Right kidney (tissue), 9 donors: ENCODE measurements at places on chromosomes 6 and 20.

DNA sequence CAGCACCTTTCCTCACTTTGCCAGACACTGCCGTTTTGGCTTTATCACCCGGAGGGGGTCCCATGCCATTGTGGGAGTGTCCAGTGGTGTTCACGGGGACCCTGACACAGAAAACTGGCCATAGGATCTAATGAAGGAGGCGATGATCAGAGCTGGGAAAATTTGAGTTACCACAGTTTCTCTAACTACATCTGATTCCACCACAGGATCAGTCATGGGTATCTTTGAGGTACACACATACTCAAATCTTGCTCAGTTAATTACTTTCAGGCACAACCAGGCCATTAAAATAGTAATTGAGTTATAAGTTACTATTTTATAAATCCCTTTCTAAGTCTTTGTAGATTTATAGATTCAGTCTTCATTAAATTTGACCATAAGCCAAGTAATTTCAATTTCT is 215.1 kb downstream of the PRL start:
- no peak for DNase-seq

DNA sequence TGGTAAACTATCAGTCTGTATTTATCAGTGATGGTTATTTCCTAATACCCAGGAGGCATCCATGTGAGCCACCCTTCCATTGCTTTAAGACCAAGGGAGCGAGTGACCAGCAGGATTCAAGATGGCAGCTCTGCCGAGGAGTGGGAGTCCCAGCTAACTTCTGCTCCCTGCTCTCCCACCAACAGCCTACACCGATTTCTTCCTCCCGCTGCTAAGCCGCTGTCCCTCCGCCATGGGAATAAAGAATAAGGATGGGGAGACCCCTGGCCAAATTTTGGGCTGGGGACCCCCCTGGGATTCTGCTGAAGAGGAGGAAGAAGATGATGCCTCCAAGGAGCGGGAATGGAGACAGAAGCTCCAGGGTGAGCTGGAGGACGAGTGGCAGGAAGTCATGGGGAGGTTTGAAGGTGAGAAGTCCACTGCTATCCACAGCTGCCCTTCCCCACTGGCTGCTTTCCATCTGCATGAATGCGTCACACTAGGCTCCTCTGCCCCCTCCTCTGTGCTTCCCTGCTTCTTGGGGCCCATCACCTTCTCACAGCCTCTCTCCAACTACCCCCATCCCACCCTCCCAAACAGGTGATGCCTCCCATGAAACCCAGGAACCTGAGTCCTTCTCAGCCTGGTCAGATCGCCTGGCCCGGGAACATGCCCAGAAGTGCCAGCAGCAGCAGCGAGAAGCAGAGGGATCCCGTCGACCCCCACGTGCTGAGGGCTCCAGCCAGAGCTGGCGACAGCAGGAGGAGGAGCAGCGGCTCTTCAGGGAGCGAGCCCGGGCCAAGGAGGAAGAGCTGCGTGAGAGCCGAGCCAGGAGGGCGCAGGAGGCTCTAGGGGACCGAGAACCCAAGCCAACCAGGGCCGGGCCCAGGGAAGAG is 10.3 kb downstream of the NFKBIL1 start:
- no peak for DNase-seq

DNA sequence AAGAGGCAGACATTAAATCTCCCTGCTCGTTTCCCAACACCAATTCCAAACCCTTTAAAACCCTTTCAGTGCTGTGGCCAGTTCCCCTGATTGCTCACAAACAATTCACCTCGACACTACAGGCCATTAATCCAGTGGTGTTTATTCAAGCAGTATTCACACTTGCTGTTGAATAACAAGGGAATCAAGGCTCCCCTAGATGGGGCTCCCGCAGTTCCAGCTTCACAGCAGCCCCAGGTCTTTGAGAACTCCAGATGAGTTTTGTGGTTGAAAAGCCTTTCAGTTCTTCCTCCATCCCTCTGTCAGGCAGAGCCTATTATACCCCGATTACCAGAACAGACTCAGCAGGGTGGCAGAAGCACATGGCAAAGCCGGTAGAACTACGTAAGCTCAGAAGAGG is 36.2 kb downstream of the JAG1 start:
- DNase-seq, result no peak

GRCh38 chr20:53580376-53581111 is 13.1 kb downstream of the ZNF217 start:
- DNase-seq, result no peak
